NCI-H774 (cell line): ENCODE measurements at places on chromosomes 6 and 20.

- no peak for DNase-seq
Measured at GRCh38 chr6:39933669-39934130, 562 bp downstream of the MOCS1 start.

DNA sequence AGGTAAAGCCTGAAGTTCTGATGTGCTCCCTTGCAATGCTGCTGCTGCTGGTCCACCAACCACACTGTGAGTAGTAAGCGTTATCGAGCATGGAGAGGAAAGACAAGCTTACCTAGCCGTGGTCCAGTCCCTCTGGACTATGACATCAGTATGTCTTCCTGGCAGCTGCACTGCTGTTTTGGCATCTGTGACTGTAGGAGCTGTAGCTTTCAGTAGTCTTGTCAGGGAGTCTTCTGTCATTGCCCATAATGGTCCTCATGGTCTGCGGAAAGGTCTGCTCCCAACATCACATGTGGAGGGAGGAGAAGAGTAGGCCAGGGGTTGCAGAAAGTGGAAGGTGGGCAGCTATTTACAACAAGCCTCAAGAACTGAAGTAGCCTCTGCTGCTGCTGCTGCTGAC, 26.8 kb upstream of the TMEM217 start:
- DNase-seq, result no peak

DNA sequence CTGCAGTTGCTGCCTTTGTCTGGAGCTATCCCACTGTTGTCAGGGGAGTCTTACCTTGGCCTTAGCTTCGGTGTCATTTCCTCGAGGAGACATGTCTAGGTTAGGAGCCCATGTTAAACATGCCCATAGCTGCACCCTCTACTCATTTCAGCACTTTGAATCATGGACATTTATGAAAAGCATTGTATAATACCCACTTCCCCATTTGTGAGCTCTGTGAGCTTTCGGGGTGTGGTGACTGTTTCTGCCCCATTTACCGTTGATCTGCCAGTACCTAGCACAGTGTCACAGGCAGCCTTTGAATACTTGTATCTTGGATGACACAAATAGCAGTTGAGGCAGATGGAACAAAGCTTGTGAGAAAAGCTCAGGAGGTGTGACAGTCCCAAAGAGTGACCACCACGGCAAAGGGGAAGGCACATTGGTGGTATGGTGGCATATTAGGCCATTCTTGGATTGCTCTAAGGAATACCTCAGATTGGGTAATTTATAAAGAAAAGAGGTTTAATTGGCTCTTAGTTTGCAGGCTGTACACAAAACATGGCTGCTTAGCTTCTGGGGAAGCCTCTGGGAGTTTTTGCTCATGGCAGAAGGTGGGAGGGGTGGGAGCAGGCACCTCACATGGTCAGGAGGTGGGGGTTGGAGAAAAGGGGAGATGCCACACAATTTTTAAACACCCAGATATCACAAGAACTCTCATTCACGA, 42.0 kb downstream of the JARID2 start:
- no peak for DNase-seq

GRCh38 chr20:57676589-57677583, 32.9 kb downstream of the PMEPA1 start:
- no peak for DNase-seq

DNA sequence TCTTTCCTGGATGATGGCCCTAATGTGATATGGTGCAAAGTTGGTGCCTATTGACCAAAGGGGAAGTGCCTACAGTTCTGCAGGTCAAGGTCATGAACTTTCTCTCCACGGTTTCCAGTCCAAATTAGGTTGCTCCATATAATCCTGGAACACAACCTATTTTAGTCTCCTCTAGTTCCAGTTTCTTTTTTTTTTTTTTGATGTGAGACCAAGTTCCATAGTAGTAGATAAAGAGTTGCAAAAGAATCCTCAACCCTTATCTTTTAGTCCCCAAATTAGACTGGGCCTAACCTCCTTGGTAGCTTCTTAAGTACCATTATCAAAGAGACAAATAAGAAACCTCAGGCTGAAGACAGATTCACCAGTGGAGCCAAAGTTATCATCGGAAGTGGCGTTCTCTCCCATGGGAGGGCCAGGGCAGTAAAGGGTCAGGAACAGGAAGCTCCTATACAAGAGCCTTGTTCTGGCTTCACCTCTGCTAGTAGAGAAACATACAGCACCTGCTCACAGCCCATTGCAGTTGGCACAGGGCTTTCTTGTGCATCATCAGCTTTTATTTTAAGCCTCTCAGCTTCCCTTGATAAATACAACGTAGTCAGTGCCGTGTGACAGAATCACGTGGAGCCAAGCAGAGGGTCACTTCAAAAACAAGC, 132.2 kb upstream of the RREB1 start:
- DNase-seq, result peak; percentile 40

DNA sequence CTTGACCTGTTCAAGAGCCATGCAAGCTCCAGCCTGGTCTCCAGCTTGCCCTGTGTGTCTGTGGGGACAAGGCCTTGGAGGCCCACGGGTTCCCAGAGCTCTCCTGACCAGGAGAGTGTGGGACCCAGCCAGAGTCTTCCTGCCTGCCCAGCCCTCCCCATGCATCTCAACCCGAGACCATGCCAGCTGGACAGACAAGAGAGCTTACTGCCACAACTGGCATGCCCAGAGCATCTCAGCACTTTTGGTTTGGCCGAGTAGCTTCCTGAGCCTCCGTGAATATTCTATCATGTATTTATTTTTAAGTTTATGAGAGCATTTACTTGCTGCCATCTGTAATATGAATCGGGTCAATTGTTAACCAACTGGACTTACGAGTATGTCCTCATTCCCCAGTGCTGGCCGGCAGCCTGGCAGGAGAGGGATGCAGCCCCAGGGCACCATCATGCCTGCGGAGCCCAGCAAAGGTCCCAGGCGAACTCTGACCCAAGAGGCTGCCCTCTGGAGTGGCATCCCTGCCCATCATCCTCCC, 14.9 kb downstream of the IP6K3 start:
- no peak for DNase-seq

- DNase-seq, result no peak
Measured at GRCh38 chr6:136764517-136764993, 27.7 kb downstream of the MAP3K5 start.

GRCh38 chr20:5297280-5298004, 19.3 kb downstream of the PROKR2 start:
- DNase-seq, result no peak

DNA sequence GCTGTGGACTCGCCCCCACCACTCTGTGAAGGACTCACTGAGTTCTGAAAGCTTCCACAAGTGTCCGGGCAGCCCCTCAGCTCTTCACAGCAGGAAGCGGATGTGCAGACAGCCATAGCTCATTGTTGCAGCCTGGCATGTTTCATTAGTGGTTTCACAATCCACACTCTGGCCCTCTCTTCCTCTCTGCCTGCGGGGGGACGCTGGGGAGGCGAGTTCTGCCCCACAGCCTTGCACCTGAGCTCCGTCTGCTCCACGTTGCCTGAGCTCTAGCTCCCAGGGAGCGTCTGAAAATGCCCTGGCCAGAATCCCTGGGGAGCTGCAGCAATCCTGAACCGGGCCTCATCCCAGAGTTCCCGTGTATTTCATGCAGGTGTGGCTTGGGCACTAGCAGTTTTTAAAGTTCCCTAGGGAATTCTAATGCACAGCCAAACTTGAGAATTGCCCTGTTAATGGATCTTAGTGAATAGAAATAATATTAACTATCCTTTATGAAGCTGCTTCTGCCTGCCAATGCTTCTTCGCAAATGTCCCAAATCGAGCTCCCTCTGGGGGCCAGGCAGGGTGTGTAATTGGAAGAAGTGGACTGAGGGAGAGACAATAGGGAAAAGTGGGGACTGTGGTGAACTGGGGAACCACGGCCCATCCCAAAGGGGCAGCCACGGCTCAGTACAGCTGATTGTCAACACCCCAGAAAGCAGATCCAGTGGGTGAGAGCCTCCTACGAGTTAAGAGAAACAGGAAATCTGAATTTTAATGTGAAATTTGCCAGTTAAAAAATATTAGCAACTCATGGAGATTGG, 51.5 kb downstream of the CTCFL start:
- DNase-seq, result no peak
